ENCODE measurements at places on chromosomes 12 and 14.

- DNase-seq, result no peak
Observed at GRCh38 chr14:71647086-71647784, 285.0 kb upstream of the RGS6 start.

DNA sequence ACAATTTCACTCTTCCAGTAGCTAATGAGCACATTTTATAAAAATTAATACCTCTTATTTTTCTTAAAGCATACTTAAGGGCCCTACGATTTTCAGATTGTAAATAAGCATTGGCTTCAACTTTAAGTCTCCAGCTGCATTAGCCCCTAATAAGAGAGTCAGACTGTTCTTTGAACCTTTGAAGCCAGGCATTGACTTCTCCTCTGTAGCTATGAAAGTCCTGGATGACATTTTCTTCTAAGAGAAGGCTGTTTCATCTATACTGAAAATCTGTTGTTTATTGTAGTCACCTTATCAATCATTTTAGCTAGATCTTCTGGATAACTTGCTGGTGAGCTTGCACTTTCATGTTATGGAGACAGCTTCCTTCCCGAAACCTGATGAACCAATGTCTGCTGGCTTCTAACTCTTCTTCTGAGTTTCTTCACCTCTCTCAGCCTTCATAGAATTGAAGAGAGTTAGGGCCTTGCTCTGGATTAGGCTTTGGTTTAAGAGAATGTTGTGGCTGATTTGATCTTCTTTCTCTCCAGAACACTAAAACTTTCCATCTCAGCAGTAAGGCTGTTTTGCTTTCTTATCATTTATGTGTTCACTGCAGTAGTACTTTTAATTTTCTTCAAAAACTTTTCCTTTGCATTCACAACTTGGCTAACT is 377.1 kb upstream of the RGS6 start:
- DNase-seq, result no peak

DNA sequence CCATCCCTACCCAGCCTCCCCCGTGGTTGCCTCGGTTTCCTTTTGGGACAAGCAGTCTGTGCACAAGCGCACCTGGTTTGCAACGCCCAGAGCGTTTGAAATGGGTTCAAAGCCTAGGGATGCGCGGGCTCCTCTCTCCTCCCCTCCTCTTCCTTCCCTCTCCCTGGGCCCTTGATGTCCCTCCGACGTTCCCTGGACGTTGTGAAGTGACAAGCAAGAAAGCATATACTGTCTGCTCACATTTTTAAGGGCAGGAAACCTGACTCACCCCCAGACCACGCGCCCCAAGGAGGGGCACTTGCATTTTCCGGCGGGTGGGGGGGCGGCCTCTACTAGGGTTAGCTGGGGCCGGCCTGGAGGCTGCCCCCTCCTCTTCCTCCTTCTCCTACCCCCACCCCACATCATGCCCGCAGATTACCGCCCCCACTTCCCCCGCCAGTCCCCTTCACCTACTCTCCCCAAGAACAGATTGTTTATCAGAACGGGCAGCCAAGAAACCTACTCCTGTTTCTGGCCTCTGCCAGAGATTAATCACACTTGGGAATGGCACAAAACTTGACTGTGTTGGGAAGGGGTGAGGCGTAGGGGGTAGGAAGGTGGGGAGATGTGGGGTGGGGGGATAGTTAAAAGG is 9.5 kb upstream of the IRF2BPL start:
- no peak for DNase-seq

DNA sequence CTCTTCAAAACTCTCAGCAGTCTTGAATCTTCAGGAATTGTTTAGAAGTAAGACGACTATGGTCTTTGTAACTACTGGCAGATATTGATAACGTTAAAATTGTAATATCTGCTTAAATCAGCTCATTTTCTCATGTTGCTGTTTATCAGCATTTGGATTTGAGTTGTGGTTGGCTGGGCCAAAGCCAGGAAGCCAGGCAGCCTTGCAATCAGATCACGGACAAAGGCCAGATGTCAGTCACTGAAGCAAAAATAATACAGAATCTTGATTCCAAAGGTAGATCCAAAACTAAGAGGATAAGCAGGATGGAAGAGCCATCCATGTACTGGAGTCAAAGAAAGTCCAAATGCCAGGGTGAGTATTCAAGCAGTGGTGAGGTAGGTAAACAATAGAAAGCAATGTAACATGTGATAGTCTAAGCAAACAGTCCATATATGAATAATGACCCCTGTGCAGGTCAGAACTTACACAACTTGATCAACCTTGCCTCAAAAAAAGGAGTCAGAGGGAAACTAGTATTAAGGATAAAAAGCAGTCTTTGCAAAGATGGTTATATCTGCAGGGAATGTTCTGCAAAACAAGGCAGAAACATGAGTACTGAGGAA is 95.8 kb upstream of the RAP1B start:
- no peak for DNase-seq

- no peak for DNase-seq
Observed at GRCh38 chr12:65334521-65334920, 56.0 kb downstream of the MSRB3 start.
